ENCODE measurements at places on chromosomes 7 and 10.

DNA sequence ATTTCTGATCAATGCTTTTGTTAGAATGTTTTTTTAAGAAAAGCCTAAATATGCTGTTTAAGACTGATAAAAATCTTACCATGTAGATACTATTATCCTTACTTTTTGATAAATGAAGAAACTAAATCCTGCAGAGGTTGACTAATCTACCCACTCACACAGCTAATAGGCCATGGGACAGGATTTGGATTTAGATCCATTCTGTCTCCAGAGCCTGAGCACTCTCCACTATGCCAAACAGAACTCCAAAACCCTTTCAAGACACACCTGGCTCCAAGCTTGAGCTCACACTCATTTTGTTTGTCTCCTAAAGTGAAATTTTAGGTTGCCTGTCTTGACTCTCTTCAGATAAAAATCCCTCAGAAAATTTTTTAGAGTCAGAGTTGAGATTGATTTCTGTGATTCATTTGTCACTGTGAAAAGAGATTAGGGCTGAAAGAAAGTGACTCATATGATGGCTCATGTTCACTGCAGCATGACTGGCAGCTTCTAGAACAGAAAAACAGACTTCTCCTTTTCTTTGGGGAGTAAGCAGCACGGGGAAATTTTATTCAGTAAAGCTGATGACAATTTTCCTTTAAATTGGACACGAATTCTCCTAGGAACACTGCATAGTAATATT, 132.3 kb upstream of the POT1 start:
- DNase-seq: no peak

GRCh38 chr10:33071857-33072256, 113.8 kb upstream of the ITGB1 start:
- no peak for DNase-seq

GRCh38 chr7:100571829-100572116, 1.9 kb downstream of the SAP25 start:
- DNase-seq: no peak

GRCh38 chr7:1800902-1801301, 130.8 kb downstream of the ELFN1 start:
- DNase-seq: peak; percentile 30

DNA sequence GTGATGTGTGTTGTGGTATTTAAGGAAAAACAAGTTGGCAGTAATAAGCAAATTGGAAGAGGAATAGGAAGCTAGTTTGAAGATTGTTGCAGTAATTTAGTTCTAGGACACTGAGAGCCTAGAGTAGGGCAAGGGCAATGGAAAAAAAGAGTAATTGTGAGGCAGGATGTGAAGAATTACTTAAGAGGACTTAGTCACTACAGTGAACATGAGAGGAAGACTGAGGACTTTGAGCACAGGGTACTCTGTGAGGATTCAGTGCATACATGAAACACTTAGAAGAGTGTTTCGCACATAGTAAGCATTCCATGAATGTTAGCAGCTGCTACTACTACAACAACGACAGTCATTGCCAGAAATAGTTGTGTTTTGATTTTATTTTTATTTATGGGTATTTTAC, 30.9 kb upstream of the DKK1 start:
- DNase-seq: no peak

DNA sequence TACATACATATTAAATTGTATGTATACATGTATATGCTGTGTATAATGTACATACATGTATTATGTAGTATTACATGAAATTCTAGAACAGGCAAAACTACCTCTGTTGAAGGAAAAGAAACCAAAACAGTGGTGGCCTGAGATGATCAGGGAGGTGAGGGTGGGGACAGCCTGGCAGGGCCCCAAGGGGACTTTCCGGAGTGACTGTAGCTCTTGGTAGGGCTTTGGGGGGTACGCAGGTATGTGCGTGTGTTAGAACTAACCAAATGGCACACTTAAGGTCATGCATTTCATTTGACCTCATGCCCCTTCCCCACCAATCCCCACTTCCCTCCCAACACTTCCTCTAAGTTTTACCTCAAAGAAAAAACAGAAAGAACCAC, 31.3 kb downstream of the CTBP2 start:
- no peak for DNase-seq

DNA sequence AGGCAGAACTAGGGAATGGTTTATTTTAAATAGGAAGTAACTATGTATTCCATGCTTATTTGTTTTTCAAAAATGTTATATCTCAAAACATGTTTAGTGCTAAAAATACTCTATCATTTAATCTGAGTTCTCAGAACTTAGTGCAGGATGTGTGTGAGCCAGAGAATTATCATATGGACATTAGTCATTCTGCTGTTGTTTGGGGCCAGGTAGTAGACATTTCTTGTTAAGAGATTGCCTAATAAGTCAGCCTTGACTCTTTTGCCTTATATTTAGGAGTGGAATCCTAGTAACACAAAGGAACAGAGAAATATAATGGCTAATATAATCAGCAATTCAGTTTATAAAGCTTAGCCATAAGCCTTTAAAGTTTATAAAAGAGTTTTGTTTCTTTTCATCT, 149.8 kb downstream of the CCSER2 start:
- no peak for DNase-seq

Measured in left kidney (tissue), 8 donors.